Keratinocyte (primary cell): ENCODE measurements at places on chromosomes 13 and 19.

GRCh38 chr13:93217721-93218261 is 8.8 kb upstream of the GPC6 start:
- no peak for DNase-seq

DNA sequence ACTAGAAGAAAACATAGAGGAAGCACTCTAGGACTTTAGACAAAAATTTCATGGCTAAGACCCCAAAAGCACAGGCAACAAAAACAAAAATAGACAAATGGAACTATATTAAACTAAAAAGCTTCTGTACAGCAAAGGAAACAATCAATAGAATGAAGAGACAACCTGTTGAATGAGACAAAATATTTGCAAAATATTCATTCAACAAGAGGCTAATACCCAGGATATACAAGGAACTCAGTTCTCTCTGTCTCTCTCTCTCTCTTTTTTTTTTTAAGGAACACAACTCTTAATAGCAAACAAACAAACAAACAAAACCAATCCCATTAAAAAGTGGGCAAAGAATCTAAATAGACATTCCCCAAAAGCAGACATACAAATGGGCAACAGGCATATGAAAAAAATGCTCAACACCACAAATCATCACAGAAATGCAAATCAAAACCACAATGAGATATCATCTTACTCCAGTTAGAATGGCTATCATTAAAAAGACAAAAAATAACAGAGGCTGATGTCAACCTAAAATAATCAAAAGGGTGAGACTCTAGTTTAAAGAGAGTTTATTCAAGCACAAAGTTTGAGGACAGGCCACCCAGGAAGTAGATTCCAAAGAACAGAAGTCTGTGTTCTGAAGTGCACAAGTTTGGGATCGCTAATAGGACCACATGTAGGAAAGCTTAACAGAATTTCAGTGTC is 27.1 kb upstream of the SLC7A9 start:
- no peak for DNase-seq

DNA sequence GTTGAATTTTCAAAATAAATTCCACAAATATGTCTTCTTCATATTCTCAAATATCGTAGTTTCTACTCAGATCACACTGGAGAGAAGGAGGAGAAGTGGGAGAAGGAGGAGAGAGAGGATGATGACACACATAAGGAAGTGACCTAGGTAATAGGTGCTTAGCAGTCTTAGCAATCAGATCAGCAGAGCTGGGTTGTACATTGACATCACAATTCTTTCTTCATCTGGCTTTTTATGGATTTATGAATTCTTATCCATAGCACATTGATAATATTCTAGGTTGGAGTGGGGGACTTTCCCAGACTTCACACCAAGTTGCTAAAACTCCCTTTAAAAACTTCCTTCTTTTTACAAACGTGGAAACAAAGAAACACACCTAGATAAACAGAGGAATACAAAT is 86.9 kb downstream of the FGF9 start:
- no peak for DNase-seq

- DNase-seq = no peak
Observed at GRCh38 chr13:111948811-111949210, 118.1 kb upstream of the SOX1 start.

- no peak for DNase-seq
Observed at GRCh38 chr19:34135054-34135800, 37.1 kb upstream of the LSM14A start.

- DNase-seq = no peak
Observed at GRCh38 chr19:50547385-50548190, 20.6 kb downstream of the LRRC4B start.

DNA sequence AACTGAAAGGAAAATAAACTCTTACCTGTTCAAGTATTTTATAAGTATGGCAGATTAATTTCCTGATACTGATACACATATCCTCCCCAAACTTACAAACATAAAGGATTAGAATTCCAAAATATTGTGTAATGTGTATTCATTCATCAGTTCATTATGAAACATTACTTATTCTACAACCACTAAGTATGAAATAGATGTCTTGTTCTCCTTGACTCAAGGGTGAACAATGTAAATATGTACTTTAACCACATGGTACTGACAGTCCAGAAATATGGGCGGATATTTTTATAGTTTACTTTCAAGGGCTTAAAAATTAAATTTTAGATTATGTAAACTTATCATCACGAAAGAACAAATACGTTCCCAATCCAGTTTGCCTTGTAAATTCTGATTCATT is 334.0 kb downstream of the LIG4 start:
- no peak for DNase-seq

DNA sequence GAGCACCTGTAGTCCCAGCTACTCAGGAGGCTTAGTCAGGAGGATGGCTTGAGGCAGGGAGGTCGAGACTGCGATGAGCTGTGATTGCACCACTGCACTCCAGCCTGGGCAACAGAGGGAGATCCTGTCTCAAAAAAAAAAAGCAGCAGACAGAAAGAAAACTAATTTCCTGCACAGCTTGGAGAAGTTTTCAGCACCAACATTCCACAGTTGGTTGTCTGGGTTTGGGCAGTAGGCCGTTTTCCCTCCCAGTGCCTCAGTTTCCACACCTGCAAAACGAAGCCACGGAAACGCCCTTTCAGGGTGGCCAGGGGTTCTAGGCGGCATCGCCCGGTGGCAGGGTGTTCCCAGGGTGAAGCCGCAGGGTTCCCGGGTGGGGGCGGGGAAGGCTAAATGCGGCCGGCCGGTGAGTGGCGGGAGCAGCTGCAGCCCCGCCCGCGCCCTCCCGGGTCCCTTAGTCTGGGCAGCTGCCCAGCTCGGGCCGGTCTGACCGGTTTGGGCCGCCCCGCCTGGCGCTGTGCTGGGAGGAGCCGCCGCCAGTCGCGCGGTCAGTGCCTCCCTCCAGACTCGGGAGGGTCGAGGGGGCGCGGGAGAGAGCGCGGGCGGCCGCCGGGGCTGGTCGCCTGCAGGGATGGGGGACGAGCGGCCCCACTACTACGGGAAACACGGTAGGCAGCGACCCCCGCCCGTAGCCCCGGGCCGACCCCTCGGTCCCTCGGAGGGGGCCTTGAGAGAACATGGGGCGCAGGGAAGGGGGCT is at the start of gene SLC44A2:
Gene SLC44A2 (plus strand): TSS at position 551 of the 759 bp plus-strand sequence. CDS start 81 bp downstream, at position 632.
- DNase-seq = no peak

GRCh38 chr13:105996391-105997025 is 539.0 kb downstream of the EFNB2 start:
- no peak for DNase-seq

GRCh38 chr19:49022116-49022515 is 2.0 kb downstream of the CGB3 start:
- no peak for DNase-seq

DNA sequence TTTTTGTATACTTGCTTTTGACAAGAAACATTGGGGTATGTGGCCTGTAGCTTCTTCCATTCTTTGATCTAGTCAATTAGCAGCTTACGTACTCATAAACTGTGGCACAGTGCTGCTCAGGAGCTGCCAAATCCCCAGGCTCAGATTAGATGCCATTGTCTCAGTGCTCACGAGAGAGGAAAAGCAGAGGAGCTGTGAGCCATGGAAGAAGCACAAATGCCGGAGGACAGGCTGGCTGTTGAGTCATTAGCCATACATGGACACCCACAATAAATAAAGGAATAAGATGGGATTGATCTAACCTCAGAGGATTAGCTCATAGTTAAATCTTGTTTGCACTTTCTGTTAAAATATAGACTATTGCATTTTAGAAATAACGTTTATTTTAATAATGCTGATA is 121.7 kb downstream of the POSTN start:
- no peak for DNase-seq

GRCh38 chr19:58007285-58007684 is 4.7 kb upstream of the ZNF606 start:
- no peak for DNase-seq

DNA sequence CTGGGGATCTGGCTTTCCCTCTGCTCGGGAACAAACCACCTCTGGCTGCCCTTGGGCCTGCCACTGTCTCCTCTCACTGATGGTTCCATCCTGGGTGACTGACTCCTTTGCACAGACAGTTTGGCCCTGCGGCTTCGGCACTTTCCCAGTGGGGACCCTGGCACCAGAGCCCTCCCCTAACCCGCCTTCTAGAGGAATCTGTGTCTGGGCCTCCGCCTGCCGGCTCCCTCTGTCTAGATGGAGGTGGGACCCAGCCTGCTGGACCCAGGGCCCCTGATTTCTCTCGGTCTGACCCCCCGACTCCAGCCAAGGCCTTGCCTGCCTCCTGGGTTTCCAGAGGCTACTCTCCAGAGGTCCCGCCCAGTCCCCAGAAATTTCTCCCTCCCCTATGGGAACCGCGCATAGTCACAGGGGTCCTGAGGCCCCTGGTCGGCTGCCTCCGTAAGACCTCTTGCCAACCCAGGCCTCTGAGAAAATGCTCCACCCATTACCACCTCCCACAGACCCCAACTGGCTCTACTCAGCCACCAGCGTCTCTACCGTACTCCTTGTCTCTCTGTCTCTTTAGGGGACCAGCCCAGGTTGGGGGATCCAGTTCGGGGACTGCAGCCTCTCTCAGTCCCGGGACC is 2.7 kb downstream of the CCDC106 start:
- DNase-seq = no peak

GRCh38 chr19:6518145-6518911 is 12.5 kb upstream of the TNFSF9 start:
- DNase-seq = no peak

DNA sequence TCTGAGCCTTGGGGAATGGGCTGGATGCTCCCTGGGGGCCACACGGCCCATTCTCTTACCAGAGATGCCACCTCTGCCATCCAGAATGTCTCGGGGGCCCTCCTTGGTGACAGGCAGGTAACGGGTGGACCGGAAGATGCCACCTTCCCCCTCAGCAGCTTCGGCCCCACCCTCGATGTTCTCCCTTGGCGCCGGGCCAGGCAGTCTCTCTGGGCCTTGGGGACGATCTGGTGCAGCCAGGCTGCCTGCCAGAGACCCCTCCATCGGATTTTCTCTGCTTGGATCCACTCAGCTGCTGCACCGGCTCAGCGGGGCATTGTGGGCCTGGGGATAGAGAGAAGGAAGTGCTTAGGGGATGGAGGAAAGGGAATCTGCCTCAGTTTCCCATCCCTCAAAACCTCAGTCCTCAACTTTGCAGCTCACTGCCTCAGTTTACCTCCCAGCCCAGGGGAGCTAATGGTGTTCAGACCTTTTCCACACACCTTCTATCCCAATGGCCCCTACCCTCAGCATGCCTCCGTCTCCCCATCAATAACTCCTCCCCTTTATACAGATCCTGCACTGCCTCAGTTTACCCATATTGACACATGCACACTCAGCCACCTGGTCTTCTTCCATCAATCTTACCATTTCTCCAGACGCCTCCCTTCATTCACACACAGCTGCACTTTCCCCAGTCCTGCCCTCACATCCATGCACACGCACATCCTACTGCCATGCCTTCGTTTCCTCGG is 1.5 kb downstream of the WIZ start:
- no peak for DNase-seq

- DNase-seq = no peak
Observed at GRCh38 chr13:68056816-68057710, 826.9 kb upstream of the PCDH9 start.
